ENCODE measurements at places on chromosomes 6 and 20.

DNA sequence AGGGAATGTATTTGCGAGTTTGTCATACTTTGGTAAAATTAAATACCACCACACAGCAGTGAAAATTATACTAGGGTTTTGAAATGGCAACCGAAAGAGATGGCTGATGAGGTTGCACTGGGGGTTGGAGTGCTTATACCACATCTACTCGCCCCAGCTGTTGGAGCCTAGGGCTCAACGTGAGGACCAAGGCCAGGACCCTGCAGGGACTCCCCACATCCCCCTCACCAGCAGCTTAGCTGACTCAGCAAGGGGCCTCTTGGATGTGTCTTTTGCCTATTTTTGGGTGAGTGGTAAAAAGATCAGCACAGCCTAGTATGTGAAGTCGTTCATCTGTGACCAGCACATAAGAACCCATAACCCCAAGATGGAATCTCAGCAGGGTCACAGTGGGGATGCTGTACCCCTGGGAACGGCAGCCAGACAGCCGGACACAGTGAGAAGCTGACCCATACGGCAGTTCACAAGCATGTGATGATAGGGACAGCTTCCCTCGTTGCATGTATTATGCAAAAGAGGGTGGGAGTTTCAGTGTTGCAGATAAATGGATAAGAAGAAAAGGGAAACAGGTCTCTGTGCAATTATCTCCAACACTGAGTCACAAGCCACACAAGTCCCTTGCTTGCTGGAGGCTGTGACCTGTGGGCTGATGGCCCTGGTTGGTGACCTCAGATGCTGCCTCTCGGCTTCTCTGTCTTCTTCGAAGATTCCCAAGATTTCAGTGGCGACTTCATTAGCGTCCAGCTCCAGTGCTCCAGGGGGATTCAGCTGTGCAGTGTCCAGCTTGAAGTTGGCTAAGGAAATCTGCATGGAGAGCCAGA, 20.9 kb upstream of the SPO11 start:
- DNase-seq: no peak

GRCh38 chr20:59429396-59429795, 129.0 kb downstream of the EDN3 start:
- DNase-seq: no peak

- no peak for DNase-seq
Measured at GRCh38 chr6:64679416-64679815, 1027.6 kb downstream of the EYS start.

- DNase-seq: no peak
Measured at GRCh38 chr6:155078331-155078745, 83.2 kb downstream of the TIAM2 start.

DNA sequence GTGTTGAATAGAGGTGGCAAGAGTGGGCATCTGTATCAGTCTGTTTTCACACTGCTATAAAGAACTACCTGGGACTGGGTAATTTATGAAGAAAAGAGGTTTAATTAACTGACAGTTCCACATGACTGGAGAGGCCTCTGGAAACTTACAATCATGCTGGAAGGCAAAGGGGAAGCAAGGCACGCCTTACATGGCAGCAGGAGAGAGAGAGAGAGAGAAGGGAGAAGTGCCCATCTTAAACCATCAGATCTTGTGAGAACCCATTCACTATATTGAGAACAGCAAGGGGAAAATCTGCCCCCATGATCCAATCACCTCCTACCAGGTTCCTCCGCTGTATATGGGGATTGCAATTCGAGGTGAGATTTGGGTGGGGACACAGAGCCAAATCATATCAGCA, 18.6 kb upstream of the PPP1R14C start:
- DNase-seq: no peak

- DNase-seq: no peak
Measured at GRCh38 chr20:58514321-58515232, 622 bp downstream of the APCDD1L start.

GRCh38 chr20:39897058-39897457, 792.0 kb downstream of the MAFB start:
- no peak for DNase-seq

DNA sequence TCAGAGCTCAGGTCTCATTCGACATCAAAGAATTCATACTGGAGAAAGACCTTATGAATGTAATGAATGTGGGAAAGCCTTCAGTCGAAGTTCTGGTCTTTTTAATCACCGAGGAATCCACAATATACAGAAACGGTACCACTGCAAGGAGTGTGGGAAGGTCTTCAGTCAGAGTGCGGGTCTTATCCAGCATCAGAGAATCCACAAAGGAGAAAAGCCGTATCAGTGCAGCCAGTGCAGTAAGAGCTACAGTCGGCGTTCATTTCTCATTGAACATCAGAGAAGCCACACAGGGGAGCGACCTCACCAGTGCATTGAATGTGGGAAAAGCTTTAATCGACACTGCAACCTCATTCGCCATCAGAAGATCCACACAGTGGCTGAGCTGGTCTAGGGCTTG, 7.7 kb downstream of the ZSCAN9 start:
- DNase-seq: no peak

- no peak for DNase-seq
Measured at GRCh38 chr6:73655341-73655917, 1.6 kb upstream of the SLC17A5 start.

GRCh38 chr6:117265410-117266256, at the start of gene VGLL2:
Gene VGLL2, plus strand, starts transcription at chr6:117265558. Its CDS starts 206 bp downstream, at chr6:117265764.
- no peak for DNase-seq

GRCh38 chr6:2958776-2959175, 12.6 kb downstream of the SERPINB6 start:
- no peak for DNase-seq

- DNase-seq: no peak
Measured at GRCh38 chr6:91045161-91045560, 458.3 kb upstream of the MAP3K7 start.
